ENCODE measurements at places on chromosomes 11 and 22.

DNA sequence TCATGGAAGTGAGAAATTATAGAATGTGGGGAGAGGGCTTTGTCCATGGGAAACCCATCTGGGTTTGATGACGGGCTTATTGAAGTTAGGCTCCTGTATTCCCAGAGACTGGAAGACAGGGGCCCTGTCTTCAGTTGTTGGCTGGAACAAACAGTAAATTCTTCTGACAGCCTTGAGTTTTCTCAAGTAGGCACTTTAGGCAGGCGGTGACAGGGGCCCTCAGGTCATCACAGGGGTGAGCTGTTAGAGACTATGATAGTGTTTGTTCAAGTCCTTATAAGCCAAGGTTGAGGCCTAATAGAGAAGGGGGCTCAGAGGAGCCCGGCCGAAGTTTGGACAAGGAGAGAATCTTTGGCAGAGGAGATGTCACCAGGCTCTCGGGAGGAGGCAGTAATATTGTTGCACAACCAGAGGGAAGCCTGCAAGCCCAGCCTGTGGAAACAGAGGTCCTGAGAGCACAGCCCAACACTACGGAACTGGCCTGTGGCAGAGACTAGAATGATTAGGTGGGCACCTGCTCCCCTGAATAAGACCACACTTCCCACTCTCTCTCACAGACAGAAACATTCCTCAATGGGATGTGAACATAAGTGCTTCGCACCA, 20.2 kb upstream of the IL17RA start:
- no peak for DNase-seq

DNA sequence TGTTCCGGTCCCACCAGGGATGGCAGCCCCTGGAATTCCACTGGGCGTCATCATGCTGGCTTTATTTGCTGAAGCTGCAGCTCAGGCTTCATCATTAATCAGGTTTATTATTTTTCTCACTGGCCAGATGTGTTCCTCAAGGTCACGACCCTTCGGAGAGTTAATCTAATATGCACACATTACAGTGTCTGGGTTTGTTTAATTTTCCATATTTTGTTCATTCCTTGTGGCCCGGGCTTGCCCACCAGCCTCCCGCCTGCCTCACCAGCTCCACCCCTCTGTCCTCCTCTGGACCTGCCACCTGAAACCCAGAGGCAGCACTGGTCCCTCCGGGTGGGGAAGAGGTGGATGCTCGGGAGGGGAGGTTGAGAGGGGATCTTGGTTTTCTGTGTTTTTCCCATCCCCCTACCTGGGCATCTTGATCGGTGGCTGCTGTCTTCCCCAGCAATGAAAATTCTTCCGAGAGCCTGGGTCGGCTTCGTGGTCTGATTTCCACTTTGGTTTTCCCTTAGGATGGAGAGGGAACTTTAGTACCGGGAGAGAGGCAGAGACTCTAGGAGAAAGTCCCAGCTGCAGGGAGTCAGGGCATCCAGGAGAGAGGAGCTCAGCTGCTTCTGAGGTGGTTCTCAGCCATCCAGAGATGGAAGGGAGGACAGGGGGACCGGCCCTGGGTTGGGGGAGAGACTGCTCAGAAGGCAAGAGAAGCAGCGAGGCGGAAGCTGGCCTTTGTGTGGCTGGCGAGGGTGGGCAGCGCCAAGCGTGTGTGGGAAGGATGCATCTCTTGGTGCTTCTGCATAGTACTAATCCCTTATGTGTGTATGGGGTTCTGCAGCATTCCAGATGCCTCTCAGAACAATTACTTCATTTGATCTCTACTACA, 2.1 kb downstream of the GRIK4 start:
- DNase-seq = no peak

- no peak for DNase-seq
These were observed 99.3 kb upstream of the GAL start for GRCh38 chr11:68584991-68585524.

DNA sequence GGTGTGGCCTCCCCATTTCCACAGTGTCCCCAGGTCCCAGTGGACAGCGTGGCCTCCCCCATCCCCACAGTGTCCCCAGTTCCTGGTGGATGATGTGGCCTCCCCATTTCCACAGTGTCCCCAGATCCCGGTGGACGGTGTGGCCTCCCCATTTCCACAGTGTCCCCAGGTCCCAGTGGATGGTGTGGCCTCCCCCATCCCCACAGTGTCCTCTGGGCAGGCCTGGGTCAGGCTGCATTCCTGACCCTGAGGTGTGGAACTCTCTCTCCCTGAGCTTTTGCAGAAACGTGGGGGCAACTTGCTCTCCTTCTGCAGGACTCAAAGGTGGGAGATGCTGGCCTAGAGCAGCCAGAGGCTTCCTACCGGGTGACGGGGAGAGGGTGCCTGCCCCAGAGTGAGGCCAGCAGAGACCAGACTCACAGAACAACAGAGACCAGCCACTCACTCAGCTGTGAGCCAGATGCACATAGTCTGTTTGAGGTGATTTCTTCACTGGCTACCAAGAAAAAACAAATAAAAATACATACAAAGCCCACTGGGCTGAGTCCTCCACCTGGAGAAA, 85.8 kb upstream of the FGF3 start:
- DNase-seq = no peak

- DNase-seq = no peak
These were observed 3.5 kb downstream of the AP5B1 start for GRCh38 chr11:65777241-65777640.

GRCh38 chr11:76209375-76209972, 3.2 kb upstream of the WNT11 start:
- peak; percentile 33 for DNase-seq

DNA sequence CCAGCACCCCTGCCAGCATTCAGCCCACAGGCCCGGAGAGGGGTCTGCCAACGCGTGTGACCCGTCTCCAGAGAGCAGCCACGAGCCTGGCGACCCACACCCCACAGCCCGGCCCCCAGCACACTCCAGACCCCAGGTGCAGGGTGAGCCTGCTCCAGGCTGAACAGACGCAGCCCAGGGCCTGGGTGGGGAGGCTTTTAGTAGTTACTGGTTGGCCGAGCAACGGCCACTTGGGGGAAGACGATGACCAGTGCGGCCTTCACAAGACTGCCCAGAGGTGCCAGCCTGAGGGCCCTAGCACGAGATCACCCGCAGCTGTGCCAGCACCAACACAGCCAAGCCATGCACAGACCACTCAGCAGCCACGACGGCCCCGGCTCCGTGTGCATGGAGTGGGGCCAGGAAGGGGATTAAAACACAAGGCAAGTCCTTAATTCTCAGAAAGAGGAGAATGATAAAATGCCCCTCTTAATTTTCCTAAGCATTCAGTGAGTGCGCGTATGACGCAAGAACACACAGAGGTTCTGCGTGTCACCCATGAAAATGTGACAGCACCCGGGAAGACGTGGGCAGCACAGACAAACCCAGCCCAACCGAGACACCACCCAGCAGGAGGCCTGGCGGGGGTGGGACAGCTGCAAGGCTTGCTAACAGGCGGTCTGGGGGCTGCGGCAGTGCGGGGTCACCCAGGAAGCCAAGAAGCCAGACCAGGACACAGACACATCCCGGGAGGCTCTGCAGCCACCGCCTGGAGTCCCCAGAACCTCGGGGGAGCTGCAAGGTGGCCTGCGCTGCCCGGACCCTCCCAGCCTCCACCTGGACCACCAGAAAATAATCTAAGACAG, 47.6 kb downstream of the BRD1 start:
- DNase-seq = no peak

DNA sequence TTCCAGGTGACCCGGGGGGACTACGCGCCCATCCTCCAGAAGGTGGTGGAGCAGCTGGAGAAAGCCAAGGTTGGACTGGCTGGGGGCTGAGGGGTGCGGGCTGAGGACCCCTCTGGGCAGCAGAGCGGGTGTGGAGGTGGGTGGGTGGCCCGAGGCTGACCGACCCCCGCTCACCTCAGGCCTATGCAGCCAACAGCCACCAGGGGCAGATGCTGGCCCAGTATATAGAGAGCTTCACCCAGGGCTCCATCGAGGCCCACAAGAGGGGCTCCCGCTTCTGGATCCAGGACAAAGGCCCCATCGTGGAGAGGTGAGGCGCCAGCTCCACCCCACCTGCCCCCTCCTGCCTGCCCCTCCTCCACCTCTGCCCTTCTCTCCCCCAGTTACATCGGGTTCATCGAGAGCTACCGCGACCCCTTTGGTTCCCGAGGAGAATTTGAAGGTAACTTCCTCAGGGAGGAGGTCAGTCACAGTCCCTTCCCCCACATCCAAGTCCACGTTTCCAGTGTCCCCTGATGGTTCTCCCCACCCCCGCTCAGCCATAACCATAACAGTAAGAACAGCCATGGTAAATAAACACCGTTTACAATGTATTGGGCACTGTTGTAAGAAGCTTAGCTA, 11.2 kb downstream of the DPP3 start:
- no peak for DNase-seq

DNA sequence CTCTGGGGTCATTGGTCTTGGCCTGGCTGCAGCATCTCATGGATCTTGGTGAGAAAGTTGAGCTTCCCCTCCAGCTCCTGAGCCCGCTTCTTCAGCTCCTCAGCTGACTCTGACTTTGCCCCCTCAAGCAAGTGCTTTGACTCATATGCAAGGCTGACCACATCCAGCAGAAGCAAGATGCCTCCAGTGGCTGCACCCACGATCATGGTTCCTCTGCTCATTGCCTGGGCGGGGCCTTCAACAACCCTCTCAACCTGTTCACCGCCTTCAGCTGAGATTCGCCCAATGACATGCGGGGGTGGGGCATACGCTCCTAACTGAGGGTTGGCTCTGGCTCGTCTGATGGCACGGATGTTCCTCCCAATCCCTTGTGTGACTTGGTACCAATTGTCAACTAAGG, 11.9 kb downstream of the APOL2 start:
- DNase-seq = no peak

DNA sequence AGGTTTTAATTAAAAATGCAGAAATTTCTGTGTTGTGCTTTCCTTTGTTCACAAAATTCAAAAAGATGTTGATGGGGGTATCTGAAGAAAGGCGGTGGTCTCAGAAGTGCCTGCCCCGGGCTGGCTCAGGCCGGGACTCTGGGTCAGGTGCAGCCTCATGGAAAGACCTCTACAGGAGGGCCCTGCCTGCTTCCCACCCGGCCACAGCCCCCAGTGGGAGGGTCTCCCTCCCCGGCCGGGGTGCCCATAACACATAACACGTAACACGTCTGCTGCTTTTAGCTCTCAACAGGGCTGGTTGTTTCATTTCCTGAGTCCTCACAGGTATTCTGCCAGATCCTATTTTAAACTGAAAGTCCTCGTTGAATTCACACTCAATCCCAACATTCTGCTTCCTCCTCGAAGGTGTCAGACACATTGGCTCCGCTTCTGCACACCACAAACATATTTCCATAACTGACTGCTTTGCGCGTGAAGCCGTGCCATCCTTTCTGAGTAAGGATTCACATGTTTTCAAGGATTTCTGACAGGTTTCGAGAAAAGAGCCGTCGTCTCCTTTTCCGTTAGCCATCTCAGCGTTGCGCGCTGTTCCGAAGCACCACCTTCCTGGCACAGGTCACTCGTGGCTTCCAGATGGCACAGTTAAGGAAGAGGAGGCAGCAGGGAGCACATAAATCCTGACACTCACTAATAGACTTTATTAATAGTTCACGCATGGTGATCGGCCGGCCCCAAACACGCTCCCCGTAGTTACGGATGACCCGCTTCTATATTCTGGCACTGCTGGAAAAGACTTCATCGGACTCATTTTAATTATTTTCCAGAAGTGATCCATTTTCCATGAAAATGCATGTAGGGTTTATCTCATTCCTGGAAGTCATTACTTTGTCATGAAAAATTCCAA, 569.3 kb downstream of the BRD1 start:
- no peak for DNase-seq

DNA sequence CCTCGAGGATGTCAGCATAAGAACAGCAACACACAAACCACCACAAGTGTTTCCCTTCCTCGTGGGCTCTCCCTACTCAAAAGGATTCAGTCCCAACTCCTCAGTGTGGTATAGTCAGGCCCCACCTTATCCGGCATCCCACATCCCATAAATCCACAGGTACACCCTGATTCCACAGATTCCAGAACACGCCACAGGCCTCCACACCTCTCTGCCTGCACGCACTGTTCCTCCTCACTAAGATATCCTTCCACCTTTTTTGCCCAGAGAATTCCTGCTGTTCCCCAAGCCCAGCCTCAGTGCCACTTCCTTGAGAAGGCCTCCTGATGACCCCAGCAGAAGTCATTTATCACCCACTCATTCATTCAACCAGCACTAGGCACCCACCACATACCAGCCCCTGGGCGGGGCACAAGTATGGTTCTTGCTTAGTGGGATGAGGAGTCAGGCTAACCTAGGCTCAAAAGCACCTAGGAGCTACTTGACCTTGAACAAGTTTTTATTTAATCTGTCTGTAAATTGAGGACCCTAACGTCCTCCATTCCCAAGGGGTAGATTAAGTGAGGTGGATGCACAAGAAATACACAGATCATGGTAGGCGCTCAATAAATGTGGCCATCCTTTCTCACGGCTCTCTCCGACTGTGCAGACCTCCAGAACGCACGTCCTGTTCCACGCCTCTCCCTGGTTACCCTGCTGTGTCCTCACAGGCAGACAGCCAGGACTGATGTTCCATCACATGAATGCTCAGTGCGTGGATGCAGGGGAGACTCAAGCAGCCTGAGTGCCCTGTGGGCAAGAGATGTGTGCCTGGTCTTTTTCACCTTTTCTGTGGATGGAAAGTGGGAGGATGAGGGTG, 2.1 kb upstream of the KCNJ4 start:
- no peak for DNase-seq

DNA sequence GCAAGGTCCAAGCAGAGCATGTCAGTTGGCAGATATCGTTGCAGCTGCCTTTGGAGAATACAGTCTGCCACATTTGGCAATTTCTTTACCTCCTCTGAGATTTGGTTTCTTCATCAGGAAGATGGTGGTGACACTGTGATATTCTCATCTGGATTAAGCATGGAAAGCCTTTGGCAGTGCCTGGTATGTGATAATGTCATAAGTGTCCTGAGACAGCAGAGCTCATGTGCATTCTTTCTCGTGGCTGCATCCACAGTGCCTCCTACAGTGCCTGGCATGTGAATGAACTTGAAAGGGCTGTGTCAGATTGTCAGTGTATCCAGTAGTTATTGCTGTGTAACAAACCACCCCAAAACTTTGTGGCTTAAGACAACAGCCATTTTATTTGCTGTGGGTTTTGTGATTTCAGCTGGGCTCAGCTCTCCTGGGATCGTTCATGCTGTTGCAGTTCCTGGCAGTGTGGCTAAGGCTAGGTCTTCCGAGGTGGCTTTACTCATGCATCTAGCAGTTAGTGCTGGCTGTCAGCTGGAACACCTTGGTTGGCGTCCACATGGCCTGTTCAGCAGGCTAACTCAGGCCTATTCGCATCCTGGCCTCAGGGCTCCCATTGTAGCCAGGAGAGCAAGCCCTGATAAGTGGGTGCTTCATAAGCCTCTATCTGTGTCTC, 35.7 kb upstream of the MICAL2 start:
- DNase-seq = no peak
